Fibroblast of mammary gland (primary cell): ENCODE measurements at places on chromosomes 5 and 9.

GRCh38 chr9:86287013-86287412, 4.7 kb upstream of the ISCA1 start:
- peak; percentile 71 for DNase-seq

- no peak for DNase-seq
These were observed 53.9 kb upstream of the ZFR start for GRCh38 chr5:32498484-32498883.

GRCh38 chr5:105878402-105878801, 1792.3 kb downstream of the EFNA5 start:
- DNase-seq: no peak

DNA sequence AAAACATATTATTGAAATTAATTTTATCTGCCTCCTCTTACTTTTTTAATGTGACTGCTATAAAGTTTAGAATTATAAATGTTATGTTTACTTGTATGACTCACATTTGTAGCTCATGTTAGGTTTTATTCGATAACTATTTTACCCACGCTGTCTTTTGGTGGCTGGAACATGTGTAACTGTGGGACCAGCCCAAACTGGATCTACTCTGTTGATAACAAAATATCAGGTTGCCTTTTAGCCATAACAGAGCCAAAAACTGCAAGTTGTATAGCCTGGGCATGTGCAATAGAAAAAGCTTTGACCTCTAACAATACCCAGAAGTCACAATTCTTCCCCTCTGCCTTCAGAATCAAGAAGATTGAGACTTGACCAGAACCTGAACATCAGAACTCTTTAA, 356.5 kb downstream of the PRELID2 start:
- no peak for DNase-seq

DNA sequence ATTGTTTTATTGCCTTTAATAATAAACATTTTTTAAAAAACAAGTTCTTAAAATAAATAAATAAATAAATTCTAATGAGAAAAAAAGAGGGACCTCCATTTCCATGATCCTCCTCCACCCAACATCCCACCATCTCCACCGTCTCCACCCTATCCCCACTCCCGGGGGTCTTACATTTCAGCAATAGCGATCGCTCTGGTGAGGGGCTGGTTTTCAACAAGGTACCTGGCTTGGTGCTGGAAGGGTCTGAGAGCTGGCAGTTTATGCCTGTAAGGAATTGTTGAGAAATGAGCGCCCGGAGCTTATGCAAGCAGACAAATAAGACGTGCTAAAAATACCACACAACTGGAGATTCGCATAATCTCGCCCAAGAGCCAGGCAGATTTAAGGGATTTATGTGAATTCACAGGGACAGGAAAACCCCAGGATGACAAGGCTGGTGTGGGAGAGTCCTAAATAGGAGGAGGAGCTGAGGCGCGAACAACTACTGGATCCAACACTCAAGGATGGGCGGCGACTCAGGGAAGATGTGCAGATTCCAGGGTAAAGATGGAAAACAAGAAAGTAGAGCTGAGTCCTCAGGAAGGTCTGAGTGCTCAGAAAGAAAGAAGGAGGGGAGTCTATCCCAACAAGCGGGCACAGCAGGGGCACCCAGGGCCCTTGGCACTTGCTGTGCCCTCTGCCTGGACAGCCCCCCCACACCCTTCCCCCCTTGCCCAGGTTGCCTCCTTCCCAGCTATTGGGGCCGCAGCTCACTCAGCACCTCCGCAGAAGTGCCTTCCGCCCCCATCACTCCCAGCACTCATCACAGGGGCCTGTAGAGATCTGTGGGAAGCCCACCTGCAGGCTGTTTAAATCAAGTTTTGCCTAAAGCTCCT, 27.0 kb downstream of the TRIM14 start:
- peak; percentile 45 for DNase-seq

- peak; percentile 66 for DNase-seq
These were observed 70.5 kb downstream of the ADAMTSL1 start for GRCh38 chr9:18544456-18544855.

DNA sequence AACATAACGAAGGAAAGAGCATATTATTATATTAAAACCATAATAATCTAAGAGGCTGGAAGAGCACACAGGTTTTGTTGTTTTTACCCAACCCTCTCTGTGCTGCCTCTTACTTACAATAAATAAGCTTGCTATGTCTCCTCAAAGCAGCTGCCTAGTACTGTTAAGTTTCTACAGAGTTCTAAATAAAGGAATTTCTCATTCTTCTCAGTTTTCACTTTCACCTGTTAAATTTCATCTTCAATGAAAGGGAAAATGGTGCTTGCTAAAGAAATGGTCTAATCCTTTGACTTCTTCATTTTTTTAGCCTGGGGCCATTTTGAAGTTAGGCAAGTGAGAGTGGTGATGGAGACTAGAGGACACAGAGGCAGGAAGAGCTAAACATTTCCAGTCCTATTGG, 396.1 kb downstream of the MAN2A1 start:
- no peak for DNase-seq

- DNase-seq: no peak
These were observed 61.6 kb downstream of the SETX start for GRCh38 chr9:132293145-132293721.

DNA sequence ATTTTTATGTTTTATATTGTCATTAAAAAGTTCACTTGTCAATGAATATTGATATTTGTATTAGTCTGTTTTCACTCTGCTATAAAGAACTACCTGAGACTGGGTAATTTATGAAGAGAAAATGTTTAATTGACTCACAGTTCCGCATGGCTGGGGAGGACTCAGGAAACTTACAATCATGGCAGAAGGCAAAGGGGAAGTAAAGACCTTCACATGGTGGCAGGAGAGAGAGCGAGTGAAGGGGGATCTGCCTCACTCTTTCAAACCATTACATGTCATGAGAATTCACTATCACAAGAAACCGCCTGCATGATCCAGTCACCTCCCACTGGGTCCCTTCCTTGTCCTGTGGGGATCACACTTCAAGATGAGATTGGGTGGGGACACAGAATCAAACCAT, 27.4 kb downstream of the SRD5A1 start:
- DNase-seq: no peak

GRCh38 chr9:121297389-121297788, 29.4 kb downstream of the GSN start:
- no peak for DNase-seq

- DNase-seq: peak; percentile 82
These were observed 49.5 kb upstream of the SUSD1 start for GRCh38 chr9:112224401-112225289.

DNA sequence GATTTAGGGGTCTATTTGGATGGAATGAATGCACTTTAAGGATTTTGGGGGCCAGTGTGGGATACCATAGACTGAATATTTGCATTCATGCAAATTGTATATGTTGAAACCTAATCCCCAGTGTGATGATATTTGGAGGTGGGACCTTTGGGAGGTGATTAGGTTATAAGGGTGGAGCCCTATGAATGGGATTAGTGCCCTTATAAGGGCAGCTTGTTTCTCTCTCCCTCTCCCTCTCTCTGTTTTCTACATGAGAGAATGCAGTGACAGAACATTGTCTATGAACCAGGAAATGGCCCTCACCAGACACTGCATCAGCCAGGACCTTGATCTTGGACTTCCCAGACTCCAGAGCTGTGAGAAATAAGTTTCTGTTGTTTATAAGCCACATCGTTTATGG, 166.1 kb downstream of the MED10 start:
- DNase-seq: no peak

DNA sequence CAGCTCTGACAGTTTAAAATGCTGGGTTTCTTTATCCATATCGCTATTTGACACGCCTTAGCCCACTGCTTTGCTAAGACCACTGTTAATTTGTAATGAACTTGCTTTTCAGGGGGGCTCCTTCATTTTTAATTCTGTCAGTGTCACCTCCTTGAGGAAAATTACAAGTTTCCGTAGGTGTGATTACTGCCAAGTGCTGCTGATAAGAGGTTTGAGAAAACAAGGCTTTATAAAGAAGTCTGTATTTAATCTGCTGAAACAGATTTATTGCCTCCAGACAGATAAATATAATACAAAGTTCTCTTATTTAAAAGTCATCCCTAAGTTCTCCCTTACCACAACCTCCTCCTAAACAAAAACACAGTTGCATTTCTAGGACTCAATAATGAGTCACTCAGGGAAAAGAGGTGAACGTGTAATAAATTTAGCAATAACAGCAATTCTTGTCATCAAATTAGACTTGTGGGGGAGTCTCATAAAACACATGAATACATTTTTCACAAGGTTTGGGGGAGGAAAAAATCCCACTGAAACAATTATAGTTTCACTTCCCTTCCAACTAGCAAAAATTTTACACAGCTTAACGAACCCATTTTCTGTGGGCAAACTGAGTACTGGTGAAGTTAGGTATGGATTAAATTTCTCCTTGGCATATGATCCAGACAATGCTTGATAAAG, 72.8 kb downstream of the MAPKAP1 start:
- DNase-seq: peak; percentile 78
